ENCODE measurements at places on chromosomes 7 and 10.

- no peak for DNase-seq
Measured at GRCh38 chr10:112467541-112468075, 20.6 kb downstream of the VTI1A start.

- no peak for DNase-seq
Measured at GRCh38 chr7:36205803-36206202, 52.7 kb downstream of the EEPD1 start.

DNA sequence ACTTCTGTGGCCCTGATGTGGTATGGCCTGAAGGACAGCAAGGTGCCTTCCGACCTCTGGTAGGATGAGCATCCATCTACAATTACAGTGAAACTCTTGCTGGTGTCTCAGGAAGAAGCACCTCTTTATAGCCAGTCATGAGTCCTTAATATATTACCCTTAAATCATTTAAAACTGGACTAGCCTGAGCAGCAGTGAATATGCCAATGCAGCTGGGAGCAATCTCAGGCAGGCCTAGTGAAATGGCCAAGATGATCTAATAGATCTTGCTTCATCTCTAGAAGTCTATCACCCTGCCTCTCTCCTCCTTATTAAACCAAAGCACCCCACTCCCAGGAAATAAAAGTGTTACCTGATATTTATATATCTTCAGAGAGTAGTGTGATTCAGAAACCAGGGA, 66.7 kb upstream of the SORCS3 start:
- DNase-seq: no peak

GRCh38 chr10:58577437-58577777, 64.7 kb downstream of the BICC1 start:
- no peak for DNase-seq

DNA sequence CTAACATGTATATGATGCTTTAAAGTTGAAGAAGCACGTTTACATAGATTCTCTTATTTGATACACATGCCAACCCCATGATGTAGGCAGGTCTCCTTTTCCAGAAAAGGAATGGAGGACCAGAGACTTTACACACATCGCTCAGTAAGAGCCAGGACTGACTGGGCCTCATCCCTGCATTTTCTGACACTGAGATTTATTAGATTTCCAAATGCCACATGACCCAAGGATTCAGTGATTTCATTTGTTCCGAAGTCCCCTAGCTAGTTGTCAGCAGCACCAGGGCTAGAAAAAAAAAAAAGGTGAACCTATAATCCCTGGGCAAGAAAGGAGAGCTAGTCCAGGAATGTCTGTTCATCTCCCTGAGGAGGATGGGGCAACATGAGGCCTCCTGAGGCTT, 143.3 kb upstream of the AGK start:
- no peak for DNase-seq

DNA sequence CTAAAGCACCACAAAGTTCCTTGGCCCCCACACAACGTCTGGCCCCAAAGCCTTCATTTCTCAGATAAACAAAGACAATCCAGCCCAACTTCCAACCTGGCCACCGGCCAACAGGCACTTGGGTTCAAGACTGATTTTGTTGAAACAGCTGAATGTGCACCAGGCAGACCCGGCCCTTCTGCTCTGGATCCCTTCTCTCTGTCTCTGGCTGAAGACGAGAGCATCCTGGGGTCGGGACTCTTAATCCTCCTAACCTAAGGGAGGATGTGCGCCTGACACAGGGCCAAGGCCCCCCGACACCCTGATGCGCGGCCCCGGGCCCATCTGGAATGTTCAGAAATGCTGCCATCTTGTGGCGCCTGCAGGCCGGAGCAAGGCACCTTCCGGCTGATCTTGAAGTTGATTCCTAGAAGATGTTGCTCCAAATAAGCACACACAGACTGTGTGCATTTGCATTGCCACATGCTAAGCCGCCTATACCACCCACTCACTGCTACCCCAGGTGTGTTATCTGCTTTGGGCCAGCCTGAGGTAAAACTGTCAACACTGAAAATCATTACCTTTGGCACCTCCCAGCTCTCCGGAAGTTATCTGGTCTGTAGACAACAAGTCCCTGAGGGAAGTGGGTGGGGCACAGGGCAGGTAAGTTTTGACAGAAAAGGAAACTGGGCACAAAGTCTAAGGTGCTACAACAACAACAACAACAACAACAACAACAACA, 98.4 kb upstream of the HABP2 start:
- peak; percentile 1 for DNase-seq

GRCh38 chr7:122092964-122093797, 50.9 kb downstream of the AASS start:
- DNase-seq: peak; percentile 51

DNA sequence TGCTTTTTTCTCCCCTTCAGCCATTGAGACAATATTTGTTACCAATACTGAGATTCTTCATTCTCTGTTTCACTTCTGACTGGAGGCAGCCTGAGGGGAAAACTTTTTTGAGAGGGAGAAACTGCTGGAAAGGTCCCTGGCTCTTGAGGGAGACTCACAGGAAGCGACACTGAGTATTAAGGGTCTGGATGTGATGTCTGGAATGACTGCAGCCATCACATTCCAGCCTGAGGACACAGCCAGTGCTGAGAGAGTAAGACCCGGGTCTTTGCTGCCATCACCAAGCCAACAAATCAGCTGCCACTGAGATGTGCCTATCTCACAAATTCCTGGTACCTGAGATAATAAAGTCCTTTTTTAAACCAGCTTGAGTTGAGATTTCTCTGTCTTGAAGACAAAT, 157.4 kb downstream of the DPY19L1 start:
- no peak for DNase-seq
